T-helper 1 cell (primary cell): ENCODE measurements at places on chromosomes 2 and 18.

DNA sequence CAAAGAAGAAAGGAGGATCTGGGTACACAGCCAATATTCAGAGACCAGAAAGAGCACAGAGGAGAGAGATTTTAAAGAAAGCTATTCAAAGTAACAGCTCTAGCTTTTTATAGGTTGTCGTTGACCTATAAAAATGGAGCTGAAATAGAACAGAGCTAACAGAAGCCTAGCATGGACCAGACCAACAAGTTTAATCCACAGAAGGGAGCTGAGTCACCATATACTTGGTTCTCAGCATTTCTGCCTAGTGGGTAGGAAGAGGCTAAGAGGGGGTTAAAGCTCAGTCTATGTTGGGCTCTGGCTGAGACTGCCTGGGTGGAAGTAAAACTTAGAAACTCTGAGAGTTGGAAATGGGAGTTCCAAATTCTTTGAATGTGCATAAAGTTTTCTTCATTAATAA, 678.0 kb upstream of the CDH2 start:
- DNase-seq = no peak

DNA sequence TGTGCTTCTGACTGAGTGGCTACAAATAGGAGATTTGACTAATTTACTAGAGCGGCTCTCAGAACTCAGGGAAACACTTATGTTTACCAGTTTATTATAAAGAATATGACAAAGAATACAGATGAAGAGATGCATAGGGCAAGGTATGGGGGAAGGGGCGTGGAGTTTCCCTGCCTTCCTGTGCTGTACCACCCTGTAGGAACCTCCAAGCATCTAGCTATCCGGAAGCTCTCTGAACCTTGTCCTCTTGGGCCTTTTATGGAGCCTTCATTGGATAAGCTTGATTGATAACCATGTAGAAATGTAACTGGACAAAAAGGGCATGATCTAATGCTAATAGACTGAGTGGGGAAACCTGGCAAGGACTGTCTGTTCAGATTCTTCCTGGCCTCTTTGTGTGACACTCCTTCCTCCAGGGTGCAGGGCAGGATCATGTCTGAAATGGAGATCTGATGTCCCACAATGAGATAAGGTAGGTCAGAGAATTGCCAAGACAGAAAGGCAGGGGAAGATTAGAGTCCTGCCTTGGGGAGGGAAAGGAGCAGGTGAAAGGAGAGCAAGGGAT, 101.8 kb upstream of the NPAS2 start:
- no peak for DNase-seq

- no peak for DNase-seq
These were observed 51.3 kb downstream of the G6PC2 start for GRCh38 chr2:168952424-168952823.

DNA sequence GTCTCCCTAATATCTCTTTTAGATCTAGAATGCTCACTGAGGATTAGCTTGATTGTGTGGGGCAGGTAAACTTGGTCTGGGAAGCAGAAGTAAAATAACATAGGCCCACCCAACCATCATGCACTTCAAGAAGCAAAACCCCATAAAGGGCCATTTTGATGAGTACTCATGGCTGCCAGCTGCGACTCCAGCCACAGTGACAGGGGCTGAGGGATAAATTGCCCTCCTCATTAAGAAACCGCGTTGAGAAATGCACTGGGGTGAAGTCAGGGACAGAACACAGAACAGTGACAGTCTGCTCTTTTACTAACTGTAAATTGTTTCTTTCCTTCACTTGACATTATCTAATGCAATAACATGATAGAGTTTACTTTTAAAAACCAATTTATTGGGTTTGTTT, 60.2 kb downstream of the RND3 start:
- no peak for DNase-seq

GRCh38 chr2:237866101-237866621, 6.7 kb downstream of the RAMP1 start:
- no peak for DNase-seq

DNA sequence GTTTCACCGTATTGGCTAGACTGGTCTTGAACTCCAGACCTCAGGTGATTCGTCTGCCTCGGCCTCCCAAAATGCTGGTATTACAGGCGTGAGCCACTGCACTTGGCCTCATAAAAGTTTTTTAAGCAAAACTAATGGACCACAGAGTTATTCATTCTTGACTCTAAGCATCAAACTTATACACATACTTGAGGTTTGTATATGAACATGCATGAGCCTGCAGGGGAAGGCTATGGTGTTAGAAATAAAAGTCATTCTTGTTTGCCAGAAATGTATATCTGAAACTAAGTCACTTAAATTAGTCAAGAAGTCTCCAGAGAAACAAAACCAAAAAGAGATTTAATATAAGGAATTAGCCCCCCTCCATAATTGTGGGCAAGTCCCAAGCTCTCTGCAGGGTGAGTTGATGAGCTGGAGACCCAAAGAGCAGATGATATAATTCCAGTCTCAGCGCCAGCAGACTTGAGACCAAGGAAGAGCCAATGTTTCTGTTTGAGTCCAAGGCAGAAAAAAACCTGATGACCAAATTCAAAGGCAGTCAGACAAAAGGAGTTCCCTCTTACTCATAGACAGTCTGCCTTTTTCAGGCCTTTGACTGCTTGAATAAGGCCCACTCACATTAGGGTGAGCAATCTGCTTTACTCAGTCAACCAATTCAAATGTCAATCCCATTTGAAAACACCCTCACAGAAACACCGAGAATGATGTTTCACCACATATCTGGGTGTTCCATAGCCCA, 69.0 kb upstream of the DSG1 start:
- no peak for DNase-seq

DNA sequence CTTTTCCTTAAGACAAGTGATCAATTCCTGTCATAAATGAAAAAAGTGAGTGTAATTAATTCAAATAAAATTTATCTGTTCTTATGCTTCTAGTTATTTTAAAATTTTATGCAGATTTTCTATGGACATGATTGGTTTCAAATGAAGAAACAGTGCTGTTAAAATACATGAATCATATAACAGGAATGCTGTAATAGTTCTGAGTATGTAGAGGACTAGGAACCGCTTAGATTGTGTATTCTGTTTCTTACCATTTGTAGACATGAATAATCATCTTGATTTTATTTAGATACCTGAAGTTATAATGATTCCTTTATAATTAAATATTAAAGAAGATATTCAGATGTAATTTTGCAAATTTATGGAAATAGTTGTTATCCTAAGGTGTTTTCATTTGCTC, 3.5 kb downstream of the ACTR2 start:
- no peak for DNase-seq

GRCh38 chr2:111202266-111203040, 81.7 kb downstream of the BCL2L11 start:
- DNase-seq = no peak

- no peak for DNase-seq
These were observed 183.1 kb upstream of the PIK3C3 start for GRCh38 chr18:41771973-41772372.

GRCh38 chr2:98898423-98898841, 37.6 kb downstream of the CRACDL start:
- DNase-seq = no peak

DNA sequence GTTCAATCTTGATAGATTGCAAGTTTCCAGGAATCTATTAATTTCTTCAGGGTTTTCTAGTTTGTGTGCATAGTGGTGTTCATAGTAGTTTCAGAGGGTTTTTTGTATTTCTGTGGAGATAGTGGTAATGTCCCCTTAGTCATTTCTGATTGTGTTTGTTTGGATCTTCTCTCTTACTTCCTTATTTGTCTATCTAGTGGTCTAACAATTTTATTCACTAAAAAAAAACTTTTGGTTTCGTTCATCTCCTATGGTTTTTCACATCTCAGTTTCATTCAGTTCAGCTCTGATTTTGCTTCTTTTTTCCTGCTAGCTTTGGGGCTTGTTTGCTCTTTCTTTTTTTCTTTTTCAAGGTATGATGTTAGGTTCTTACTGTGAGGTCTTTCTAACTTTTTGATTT, 94.5 kb downstream of the SNTG2 start:
- no peak for DNase-seq

DNA sequence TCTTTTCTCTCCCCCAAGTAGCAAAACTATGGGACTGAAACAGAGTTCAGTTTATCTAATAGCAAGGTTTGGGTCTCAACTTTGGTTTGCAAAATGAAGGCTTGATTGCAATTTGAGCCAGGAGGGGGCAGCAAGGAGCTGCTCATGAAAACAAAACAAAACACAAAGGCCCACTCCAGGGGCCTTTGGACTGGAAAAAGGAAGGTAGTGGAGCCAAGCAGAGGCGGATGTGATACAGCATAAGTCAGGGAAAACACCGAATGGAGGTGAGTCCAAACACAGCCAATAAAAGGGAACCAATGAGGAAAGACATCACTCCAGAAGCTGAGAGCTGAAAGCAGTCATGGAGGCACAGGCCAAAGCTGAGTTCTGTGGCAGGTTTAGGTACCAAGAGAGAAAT, 799.7 kb upstream of the ACVR2A start:
- no peak for DNase-seq

GRCh38 chr2:40144022-40144421, 307.9 kb downstream of the SLC8A1 start:
- DNase-seq = no peak

DNA sequence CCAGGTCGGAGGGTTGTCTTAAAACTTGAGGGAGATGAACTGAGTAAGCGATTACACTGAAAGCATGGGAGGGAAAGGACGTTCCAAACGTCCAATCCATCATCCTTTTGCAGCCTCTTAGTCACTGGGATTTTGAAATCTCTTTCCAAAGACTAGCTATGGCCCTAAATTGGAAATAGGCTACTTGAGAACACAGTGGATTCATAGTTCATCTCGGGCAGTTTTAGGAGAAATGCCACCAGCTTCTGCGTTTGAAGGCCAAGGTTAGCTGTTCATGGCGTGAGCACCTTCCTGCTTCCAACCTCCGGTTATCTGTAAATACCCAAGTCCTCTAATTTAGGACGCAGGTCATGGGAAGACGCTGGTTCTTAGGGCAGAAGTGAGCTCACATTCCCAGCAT, 821 bp upstream of the EML6 start:
- DNase-seq = no peak

GRCh38 chr2:172953970-172954852, 121.4 kb upstream of the MAP3K20 start:
- DNase-seq = no peak

DNA sequence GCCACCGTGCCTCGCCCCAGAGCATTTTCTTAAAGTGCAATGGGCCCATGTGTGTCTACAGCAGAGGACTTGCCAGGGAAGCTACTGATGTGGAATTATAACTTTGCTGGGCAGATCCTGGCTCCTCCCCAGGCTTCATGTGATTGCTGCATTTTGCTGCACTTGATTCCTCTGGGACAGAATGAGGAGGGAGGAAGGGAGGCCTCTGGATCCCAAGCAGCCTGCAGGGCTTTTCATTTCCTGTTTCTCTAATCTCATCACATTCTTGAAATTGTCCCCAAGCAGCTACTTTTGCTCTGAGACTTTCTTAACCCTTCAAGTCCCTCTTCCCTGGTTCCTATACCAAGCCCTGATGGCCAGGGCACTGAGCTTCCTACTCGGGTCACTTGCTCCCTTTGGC, 134.4 kb upstream of the SEC11C start:
- no peak for DNase-seq

- no peak for DNase-seq
These were observed 52.9 kb downstream of the SCG2 start for GRCh38 chr2:223549215-223549614.

DNA sequence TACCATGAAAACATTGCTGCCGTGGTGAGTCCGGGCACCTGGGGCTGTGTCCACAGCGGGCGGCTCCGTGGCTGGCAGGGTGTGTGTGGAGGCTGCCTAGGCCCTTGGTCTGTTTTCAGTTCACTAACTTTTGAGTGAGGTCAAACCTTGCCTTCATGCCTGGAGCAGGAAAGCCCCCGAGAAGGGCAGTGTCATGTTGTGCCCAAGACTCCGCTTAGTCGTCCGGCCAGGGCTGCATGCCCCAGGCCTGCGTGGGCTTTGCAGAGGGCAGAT, 24.1 kb downstream of the MAL start:
- no peak for DNase-seq

GRCh38 chr2:167128130-167128529, 239.8 kb downstream of the XIRP2 start:
- DNase-seq = no peak

GRCh38 chr2:238231251-238231793, 8.5 kb downstream of the HES6 start:
- peak; percentile 78 for DNase-seq

DNA sequence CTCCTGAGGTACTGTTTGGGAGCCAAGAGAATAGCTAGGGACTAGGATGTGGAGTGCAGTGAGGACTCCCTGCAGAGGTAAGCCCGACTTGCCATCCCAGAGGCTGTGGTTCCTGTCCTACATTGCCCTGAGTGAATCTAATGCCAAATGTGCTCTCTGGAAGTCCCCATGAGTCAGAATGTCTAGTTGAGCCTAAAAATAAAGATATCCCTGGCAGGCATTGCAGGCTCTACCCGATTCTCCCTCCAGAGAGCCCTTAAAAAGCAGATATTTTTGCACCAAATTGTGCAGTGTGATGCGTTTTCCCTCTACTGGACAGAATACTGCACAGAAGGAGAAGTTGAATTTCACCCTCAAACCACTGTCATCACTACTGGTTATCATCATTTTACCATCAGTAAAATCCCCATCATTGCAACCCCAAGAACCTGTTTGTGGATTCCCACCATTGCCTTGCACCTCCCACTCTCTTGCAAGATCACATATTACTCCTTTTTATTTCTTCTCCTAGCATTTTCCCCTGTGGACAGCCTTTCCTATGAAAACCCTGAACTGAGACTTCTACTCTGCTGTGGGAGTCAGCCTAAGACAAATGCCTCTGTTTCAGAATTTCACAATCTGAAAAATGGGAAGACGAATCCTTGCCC, 98.0 kb downstream of the MARCHF4 start:
- no peak for DNase-seq

DNA sequence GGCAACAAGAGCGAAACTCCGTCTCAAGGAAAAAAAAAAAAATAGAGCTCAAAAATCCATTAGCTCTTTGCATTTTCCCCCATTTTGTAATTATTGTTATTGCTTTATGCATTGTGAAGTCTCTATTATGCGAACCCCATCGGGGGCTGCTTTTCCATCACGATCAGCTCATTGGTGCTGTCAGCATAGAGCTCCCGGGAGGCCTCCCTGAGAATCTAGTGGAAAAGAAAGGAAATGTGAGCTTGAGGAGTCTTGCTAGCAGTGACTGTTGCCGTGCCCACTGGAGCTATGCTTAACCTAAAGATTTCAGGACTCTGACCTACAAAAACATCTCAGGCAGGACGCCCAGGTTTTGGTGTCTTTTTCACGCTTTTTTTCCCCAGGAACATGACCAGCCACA, 102.6 kb upstream of the NDUFV2 start:
- DNase-seq = no peak
